ENCODE measurements at places on chromosomes 4 and X. TPM values are rescaled to one million over a fixed set of nuclear protein-coding genes. Genes with fewer than 3 reads are reported as not detected.

GRCh38 chr4:38119668-38120385 lies 159.6 kb downstream of the PTTG2 start:
- DNase-seq = no peak

- peak; percentile 33 for DNase-seq
Measured at GRCh38 chrX:97563531-97564133, 679.9 kb downstream of the RPA4 start.

The F8A2 gene
- polyA plus RNA-seq = not detected

- no peak for DNase-seq
Measured at GRCh38 chr4:155818639-155819038, 47.4 kb downstream of the ASIC5 start.

DNA sequence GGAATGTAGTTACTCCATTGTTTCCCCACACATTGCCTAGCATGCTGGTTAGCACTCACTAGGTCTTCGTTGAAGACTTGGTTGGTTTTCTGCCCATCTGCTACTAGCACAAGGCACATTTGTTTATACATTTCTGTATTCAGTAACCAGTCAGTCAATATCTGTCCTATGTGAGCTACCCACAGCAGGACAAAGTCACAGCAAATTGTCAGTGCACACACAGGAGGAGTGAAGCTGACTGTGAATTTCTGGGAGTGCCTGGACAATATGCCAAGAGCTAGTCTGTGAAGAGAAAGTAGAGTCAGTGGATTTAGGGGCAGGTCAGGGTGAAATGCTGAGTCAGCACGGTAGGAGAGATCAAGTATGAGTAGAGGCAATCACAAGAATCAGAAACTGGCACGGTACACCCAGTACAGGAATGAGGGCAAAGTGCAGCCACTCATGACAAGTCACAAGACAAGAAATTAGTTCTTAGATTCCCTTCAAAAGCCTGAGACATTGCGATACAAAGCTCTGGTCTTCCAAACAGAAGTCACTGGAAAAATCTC lies 1049.8 kb upstream of the POU3F4 start:
- no peak for DNase-seq

- no peak for DNase-seq
Measured at GRCh38 chrX:113412106-113412505, 571.5 kb upstream of the AMOT start.

- DNase-seq = no peak
Measured at GRCh38 chr4:21962691-21963090, 14.1 kb upstream of the KCNIP4 start.

The GLRA2 gene
- not detected for polyA plus RNA-seq

The TMPRSS11B gene
- polyA plus RNA-seq = 0.11 TPM

DNA sequence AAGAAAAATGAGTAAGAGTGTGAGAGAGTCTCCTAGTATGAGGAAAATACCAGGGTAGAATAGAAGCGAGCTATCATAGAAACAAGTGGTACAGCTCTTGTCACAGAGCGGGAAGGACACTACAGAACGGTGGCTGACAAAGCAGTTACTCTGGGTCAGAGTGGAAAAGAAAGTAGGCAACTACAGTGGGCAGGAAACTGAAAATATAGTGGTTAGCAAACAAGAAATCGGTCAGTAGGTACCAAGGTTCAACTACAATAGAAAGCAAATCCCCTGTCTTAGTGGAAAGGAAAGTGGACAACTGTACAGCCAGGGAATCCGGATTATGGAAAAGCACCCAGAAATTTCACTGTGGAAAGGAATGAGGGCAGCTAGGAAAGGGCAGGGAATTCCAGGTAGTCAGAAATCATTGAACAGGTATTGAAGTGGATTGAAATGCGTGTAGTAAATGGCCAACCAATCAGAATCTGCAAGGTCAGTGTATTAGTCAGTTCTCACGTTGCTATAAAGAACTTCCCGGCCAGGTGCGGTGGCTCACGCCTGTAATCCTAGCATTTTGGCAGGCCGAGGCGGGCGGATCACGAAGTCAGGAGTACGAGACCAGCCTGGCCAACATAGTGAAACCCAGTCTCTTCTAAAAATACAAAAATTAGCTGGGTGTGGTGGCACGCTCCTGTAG lies 219.6 kb upstream of the DIAPH2 start:
- no peak for DNase-seq

DNA sequence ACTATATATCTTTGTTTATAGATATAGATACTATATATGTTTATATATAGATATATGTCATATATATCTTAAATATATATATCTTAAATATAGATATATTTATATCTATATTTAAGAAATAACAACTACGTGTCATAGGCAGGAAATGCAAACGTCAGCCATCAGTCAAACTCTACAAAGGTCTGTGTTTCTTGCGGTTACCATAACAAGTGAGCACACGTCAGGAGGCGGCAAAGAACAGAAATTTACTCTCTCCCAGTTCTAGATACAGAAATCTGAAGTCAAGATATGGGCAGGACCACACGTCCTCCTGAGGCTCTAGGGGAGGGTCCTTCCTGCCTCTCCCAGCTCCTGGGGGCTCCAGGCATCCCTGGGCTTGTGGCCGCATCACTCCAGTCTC lies 6.5 kb downstream of the PLCXD1 start:
- DNase-seq = no peak

GRCh38 chr4:7007944-7008343 lies 35.2 kb upstream of the TADA2B start:
- no peak for DNase-seq

GRCh38 chr4:100257567-100257966 lies 67.3 kb upstream of the DDIT4L start:
- DNase-seq = no peak

DNA sequence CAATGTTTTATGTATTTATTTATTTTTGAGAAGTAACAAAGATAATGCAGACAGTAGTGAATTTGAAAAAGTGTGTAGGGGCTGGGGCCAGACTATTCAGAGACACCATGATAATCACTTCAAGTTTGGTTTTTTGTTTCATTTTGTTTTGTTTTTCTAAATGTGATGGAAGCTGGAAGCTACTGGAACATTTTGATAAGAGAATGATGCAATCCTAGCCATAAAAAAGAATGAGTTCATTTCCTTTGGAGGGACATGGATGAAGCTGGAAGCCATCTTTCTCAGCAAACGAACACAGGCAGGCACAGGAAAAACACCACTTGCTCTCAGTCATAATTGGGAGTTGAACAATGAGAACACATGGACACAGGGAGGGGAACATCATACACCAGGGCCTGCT lies 706.6 kb upstream of the EPHA5 start:
- DNase-seq = no peak

- DNase-seq = peak; percentile 4
Measured at GRCh38 chr4:98838977-98839618, 89.8 kb downstream of the EIF4E start.

GRCh38 chrX:7606039-7606652 lies 236.8 kb upstream of the VCX start:
- DNase-seq = no peak

The USP26 gene
- polyA plus RNA-seq = not detected

GRCh38 chr4:137905930-137906329 lies 336.2 kb downstream of the SLC7A11 start:
- no peak for DNase-seq

The SAGE1 gene
- not detected for polyA plus RNA-seq

DNA sequence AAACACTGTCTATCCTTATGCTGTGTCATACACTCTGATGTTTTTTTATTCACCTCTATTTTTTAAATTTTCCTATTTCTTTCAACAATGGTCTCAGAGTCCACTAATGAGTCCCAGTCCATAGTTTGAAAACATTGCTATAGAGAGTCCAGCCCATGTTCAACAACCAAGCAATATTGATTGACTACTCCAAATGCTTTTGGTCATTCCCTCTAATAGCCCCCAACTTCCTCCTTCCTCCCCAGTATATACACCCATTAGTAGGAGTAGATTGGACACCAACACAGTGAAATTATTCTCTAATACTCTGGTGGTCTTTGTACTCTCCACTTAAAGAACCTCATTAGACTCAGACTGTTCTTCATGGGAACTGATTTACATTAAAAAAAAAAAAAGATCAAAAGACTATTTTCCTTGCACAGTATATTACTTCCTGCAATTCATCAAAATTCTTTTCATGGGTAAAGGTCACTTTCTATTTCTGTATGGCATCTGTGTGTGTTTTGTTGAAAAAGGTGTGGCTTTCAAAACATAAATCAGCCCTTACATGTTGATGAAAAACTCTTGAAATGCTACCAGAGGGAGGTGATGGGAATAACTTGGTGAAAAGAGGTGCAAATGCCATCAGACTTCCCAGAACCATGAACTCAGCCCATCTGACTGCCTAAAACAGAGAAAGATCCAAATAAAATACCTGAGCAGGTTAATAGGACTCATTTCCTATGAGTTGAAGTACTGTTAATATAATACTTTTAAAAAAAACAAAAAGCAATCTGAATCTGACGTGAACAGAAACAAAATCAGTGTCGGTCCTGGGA lies 250.3 kb upstream of the KLF3 start:
- no peak for DNase-seq

GRCh38 chr4:186131935-186132334 lies 27.4 kb downstream of the FAM149A start:
- no peak for DNase-seq

DNA sequence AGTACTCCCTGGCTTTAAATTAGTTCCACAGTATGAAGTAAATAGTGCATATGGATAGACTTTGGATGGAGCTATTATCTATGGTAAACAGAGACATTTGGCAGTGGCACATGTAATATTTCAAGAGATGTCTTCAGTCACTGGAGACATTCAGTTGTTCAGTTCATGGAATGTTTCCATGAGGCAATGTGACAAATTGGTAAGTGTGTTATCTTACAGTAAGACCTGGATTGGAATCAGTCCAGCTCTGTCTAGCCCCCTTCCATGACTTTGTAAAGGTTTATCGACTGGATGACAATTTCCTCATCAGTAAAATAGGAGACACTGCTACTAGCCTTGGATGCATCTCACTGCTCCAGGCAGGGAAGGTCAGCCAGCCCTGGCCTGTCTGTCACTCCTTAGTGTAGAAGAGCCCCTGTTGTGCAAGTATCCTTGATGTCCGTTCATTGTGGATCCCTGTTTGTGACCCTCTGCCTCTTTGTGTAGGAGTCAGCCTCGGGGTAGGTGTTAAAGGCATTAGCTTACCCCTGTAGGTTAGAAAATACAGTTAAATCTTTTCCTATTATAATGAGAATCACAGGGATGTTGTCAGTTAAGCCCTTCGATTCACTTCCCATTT lies 335.9 kb downstream of the ANK2 start:
- DNase-seq = no peak

- no peak for DNase-seq
Measured at GRCh38 chr4:30696191-30696590, 24.0 kb upstream of the PCDH7 start.

The XAGE1A gene
- polyA plus RNA-seq = 0.75 TPM

DNA sequence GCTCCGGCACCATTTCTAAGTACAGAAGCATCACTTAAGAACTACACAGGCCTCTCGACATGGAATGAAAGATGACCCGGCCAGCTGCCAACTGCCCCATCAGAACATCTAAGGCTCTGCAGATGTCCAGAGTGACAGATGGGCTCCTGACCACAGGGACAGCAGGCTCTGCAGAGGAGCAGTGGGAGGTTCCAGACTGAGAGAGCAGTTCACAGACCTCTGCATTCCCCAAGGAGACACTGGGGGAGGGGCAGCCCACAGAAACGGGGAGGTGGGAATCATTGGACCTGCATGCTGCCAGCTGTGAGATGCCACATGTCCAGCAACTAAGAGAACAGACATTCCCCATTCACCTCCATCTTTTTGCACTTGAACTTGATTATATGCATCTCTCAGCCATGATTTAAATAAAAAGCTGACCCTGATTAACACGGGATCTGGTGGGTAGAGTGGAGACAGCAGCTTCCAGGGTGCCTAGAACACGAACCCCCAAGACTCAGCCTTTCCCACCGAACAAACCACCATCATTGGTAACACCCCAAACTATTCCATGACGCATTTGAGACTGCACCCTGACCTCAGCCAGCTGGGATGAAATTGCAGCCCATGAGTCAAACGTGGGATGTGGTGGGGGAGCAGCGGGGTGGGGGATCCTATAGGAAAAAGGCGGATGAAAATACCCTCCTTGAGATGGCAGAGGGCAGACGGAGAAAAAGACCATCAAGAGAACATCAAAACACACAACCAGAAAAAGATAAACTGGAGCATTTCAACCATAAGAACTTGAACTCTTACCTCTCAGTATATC lies 47.2 kb downstream of the AFAP1 start:
- DNase-seq = no peak

GRCh38 chrX:28205905-28206304 lies 224.7 kb upstream of the DCAF8L1 start:
- DNase-seq = no peak
